ENCODE measurements at places on chromosomes 3 and 15.

GRCh38 chr3:106457281-106458180 is 588.7 kb upstream of the CBLB start:
- DNase-seq: no peak

DNA sequence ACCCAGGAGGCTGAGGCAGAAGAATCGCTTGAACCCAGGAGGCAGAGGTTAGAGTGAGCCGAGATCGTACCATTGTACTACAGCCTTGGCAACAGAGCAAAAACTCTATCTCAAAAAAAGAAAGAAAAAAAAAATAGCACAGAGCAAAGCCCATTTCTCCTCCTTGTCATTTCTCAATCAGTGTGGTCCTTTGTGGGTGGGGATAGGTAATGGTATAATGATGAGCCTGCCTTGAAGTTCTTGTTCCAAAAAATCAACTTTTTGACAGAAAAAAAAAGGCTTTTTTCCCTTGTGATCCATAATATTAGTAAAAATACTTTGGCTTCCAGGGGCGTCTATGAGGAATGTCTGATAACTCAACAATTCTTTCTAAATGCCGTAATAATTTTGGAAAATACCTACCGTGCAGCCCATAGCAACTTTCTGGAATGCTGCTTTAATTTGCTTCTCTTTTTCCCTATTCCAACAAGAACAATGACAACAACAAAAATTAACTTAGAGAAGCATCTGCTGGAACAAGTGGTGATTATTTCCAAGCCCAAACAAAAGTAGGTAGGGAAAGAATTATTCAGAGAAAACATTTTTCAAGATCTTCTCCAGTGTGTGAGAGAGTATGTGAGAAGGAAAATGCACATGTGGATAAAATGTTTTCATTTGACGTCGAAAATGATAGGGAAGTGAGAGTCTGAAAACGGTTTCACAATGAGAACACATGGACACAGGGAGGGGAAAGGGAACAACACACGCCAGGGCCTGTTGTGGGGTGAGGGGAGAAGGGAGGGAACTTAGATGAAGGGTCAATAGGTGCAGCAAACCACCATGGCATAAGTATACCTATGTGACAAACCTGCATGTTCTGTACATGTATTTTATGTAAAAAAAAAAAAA is 337.8 kb downstream of the RBMS3 start:
- no peak for DNase-seq

DNA sequence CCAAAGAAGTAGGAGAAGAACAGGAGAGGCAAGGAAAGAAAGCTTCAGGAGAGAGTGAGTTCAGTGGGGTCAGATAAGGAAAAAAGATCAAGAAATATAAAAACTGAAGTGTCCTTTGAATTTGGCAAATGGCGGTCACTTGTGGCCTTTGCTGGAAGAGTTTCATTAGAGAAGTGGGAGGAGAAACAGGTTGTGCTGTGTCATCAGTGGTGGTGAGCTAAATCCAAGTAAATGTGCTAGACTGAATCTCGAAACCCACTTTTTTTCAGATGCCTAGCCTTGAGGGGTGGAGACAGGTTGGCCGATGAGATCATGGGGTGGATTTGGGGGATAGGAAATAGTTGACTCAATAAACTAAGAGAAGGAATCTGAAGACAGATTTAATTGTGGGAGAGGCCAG is 43.7 kb downstream of the CHRD start:
- no peak for DNase-seq

- DNase-seq: no peak
Observed at GRCh38 chr3:46966811-46967210, 9.7 kb downstream of the CCDC12 start.

DNA sequence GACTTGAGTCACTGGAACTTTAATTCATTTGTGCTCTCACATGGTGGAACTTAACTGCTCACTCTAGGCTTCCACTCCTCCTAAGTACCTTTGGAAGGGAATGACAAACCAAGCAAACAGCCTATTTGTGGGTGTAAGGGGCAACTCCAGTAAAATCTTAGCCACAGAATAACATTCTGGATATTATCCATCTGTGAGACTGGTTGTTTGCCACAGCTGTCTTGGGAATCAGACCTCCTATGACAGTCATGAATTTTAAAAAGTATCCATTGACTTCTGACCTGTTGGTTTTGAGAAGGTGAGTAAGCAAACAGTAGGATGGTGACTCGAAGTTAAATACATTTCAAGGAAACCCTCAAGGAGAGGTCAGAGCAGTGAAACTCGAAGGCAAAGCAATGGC is 147.3 kb upstream of the CDIN1 start:
- no peak for DNase-seq

DNA sequence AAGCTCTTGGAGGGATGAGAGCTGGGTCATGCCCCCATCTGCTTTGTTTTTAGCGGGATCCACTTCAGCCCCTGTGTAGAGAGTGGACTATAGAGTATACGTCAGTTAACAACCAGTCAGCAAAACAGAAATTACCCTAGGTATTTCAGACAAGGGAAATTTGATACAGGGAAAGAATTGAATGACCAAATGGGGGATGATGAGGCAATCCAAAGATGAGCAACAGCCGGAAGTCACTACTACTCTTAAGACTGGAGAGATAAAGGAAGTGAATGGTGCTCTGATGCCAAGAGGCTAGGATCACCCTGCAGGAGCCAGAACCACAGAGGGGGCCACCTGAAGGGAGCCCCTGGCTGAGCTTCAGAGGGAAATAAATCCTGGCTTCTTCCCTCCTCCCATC is 1.7 kb upstream of the GPR62 start:
- no peak for DNase-seq

DNA sequence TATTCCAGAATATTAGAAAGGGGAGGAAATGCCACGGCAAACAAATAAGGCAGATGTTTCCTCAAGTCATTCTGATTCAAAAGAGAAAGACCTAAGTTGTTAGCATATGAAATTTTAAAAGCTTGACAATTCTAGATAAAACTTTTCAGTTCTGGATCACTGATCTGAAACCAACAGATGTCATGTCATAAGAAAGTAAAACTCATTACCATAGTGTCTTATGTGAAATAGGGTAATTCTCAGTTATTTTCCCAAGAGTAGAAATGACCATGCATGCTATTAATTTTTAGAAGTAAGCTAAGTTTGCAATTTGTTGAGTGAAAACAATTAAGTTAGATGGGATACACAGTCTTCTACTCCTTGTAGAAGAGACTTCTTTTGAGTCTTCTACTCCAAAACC is 630.3 kb downstream of the NAALADL2 start:
- DNase-seq: no peak

- no peak for DNase-seq
Observed at GRCh38 chr3:122548619-122549018, 15.5 kb downstream of the PARP9 start.

GRCh38 chr3:13507570-13508339 is 27.6 kb downstream of the HDAC11 start:
- no peak for DNase-seq

DNA sequence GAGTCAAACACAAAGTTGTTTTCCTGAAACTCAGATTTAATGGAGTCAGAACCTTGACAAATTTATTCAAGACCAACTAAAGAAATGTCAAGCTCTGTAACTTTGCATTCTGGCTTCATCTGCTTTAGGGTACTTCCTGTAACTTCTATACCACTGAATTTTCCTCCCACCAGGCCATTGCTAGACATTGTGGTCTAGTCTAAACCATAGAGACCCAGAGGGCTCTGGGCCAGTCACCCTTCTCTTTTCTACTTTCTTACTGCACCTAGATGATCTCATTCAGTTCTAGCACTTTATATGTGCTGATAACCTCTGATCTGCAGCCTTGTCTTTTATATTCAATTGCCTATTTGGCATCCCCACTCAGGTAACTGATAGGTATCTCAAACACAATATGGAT is 2.8 kb upstream of the OR5K1 start:
- no peak for DNase-seq

GRCh38 chr3:99315896-99316295 is 322.5 kb upstream of the COL8A1 start:
- no peak for DNase-seq

DNA sequence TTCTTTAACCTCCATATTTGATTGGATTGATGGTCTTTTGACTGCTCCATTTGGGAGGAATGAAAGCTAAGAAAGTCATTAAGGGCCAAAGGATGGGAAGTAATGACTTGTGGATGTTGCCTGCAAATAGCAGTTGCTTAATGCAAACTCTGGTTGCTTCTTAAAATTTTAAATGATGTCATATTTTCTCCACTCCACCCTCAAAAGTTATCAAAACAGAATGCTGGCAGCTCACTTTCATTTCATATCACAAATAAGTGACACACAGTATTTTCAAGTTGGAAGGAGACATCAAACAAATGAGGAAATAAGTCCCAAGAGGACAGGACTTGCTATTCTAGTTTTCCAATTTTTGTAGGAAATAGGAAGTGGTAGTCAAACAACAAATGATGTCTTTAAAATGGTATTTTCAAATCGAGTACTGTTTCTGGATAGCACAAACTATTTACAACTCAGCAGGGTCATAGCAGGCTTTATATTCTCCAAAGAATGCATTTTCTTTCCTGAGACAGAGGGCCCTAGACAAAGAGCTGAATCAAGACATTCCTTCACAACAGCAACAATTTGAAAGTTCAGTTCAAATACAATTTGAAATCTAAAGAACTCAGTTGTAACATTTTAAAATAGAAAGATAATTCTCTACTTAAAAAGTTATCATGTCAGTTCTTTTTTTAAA is 165.1 kb upstream of the UBE2E1 start:
- no peak for DNase-seq

- DNase-seq: no peak
Observed at GRCh38 chr3:66336333-66336766, 115.5 kb downstream of the SLC25A26 start.

DNA sequence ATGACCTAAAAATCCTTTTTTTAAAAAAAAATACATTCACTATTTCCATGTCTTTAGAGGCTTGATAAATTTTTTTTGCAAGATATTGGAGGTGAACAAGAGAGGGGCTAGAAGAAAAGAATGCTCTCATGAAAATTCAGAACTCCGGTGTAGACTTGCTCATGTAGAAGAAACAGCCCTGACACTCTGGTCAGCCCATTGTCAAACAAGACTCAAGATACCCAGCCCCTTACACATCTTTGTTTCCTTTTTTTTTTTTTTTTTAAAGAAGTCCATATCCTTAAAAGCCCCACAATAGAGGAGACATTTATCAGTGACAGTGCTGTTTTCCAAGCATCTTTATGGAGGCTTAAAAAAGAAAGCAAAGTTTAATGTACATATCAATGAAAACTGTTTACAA is 196.8 kb upstream of the RORA start:
- no peak for DNase-seq

- no peak for DNase-seq
Observed at GRCh38 chr15:53525894-53526293, 233.6 kb downstream of the WDR72 start.

DNA sequence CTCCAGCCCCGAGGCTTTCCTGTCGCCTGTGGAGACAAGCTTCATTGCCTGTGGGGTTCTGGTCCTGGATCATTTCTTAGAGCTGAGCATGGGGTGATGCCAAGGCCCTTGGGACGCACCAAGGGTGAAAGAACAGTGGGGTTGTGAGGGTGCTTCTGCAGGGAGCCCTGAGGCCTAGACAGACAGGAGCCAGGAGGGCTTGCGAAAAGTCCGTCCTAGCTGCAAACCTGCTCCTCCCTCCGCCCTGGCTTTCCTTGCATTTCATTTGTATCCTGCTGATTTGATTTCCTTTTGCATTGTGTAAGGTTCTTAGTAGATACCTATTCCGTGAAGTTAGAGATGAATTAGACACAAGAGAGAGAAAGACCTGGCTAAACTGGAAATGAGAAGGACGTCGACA is 286.9 kb upstream of the C2CD4B start:
- no peak for DNase-seq

DNA sequence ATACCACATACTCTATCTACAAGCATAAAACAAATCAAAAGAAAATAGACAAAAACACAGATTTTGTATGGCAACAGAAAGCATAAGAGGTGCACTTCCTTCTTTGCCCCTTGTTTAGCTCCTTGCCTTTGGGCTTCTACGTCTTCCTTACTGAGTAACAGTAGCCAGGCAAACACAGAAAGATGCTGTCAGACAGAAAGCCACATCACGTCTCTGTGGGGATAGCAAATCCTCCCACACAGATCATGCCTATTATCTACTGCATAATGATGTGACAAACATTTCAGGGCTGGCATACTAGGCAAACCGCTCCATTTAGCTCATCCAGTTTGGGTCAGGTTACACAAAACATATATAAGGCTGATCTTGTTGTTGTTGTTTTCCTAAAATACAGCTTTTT is 92.7 kb downstream of the BOC start:
- no peak for DNase-seq

GRCh38 chr3:116057400-116058006 is 387.8 kb downstream of the LSAMP start:
- no peak for DNase-seq

GRCh38 chr15:23628612-23629233 is 18.9 kb downstream of the MAGEL2 start:
- DNase-seq: no peak

GRCh38 chr3:138200424-138200823 is 13.3 kb downstream of the ARMC8 start:
- DNase-seq: no peak

DNA sequence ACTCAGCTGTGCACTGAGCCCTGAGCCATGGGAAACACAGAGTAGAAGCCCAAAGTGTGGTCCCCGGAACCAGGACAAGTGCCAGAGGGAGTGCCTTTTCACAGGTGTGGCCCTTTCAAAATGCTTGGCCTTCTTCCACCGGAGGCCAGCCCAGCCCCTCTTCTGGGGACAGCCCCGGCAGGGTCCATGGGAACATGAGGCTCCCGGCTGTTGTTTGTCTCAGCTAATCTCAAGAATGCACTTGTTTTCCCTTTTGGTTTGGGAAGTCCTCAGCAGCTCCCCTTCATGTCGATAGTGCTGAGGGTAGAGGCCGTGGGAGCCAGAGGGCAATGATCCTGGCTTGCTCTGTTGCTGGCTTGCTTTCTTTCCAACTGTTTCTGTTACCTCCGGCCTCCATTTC is 91.1 kb upstream of the MRPS22 start:
- DNase-seq: no peak

GRCh38 chr3:194785315-194785714 is 99.6 kb downstream of the FAM43A start:
- DNase-seq: no peak

DNA sequence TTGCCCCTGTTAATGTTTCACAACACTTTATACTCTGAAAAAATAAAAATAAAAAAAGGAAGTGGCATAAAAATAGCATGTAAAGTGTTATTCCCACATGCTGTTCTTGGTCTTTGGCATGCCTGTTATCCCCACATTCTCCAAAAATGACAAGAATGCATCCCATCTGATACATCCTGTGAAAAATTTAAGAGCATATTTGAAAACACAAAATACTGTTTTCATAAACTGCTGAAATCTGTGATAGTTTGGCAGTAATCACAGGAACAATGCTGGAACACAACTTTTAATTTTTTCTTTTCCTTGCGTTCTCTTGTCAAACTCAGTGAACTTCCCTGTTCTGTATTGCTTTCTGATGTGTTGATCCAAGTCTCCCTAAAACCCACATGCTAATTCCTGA is 288.8 kb downstream of the ROBO2 start:
- DNase-seq: no peak

- DNase-seq: no peak
Observed at GRCh38 chr3:60240492-60240891, 1010.8 kb downstream of the FHIT start.

Measured in stimulated activated CD4-positive, alpha-beta T cell treated with anti-CD3 and anti-CD28 coated beads, TNF-alpha, amount 100 ng/mL, for 1 hour (primary cell).